ENCODE measurements at places on chromosomes 7 and 10. TPM values are rescaled to one million over a fixed set of nuclear protein-coding genes. Genes with fewer than 3 reads are reported as not detected.

VGF gene
- 26.2 TPM for total RNA-seq

PDK4 gene
- 9.1 TPM for total RNA-seq

PNLIPRP1 gene
- not detected for total RNA-seq

CYP2C8 gene
- total RNA-seq, result not detected

IL2RA gene
- not detected for total RNA-seq

SPDYE2 gene
- total RNA-seq, result not detected

VWDE gene
- total RNA-seq, result 0.63 TPM

PEX1 gene
- 5.8 TPM for total RNA-seq

HOXA10 gene
- 6.8 TPM for total RNA-seq

Data from A549 treated with CORT108297 at 1 μM for 4 hours (cell line).